ENCODE measurements at places on chromosomes 4 and X. TPM values are rescaled to one million over a fixed set of nuclear protein-coding genes. Genes with fewer than 3 reads are reported as not detected.

GAB3 gene
- total RNA-seq, result 17.7 TPM

PHEX gene
- total RNA-seq, result 0.11 TPM

FHIP1A gene
- 19.5 TPM for total RNA-seq

CNKSR2 gene
- total RNA-seq, result 1.00 TPM

TNIP3 gene
- total RNA-seq, result not detected

MAGEC3 gene
- not detected for total RNA-seq

NPY2R gene
- not detected for total RNA-seq

GPM6B gene
- total RNA-seq, result 2.0 TPM

MAGEC1 gene
- not detected for total RNA-seq

NIPAL1 gene
- total RNA-seq, result 0.43 TPM

MAGED4B gene
- total RNA-seq, result 1.5 TPM

MTNR1A gene
- total RNA-seq, result not detected

EGFL6 gene
- total RNA-seq, result 0.24 TPM

ARX gene
- total RNA-seq, result not detected

GRCh38 chrX:155889328-155889727 lies 8.2 kb downstream of the VAMP7 start:
- no peak for DNase-seq

- no peak for DNase-seq
These were observed 8.0 kb upstream of the CDKN2AIP start for GRCh38 chr4:183436417-183436816.

DNA sequence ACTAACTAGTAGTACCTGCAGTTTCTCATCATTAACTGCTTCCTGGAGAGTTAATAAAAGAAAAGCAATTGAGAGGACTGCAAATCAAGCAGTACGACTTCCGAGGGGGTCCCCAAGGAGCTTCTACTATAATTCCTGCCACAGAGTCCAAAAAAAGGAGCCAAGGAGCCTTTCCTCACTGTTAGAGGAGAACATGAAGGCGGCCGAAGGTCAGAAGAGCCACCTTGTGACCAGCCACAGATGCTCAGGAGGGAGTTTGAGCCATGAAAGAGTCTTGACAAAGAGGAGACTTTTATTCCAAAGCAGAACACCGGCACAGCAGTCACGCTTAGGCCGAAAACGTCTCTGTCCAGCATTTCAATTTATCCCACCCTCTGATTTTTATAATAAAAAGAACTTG lies 62.2 kb downstream of the RELL1 start:
- DNase-seq, result no peak

DNA sequence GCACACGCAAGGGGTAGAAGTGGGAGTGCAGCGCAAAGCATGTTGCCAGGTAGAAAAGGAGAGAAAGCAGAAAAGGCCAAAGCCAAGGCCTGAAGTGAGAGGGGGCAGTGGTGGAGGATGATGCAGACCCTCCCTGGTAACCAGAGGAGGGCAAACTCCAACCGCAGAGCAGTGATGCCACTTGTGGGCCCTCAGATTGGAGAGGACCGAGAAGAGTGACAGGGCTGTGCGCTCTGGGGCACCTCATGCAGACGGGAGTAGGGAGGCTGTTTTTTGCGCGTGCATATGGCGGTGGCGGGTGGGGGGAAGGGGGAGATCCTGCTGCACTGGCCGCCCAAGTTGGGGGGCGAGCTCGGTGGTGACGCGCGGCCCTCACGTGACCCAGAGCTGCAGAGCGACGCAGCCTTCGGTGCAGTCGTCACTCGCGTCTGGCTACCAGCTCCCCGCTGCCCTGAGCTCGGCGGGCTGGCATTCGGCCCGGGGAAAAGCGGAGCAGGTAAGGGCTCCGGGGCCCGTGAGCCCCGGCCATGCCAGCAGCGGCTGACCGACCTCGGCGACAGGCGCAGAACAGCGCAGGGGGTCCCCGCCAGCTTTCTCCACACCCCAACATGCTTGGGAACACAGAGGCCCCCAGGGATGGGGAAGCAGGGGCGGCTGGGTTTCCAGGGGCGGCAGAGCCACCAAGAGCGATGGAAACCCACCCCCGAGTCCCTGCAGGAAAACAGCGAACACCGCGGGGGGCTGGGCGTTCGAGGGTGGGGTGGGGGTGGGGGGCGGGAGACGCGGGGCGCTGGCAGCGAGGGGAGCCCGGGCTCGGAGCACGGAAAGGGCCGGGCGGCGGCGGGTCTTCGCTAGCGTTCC lies at the start of gene BEX3:
Gene BEX3, plus strand, starts transcription at position 421 of the 861 bp plus-strand sequence. CDS start 984 bp downstream, outside the sequence.
- no peak for DNase-seq

DNA sequence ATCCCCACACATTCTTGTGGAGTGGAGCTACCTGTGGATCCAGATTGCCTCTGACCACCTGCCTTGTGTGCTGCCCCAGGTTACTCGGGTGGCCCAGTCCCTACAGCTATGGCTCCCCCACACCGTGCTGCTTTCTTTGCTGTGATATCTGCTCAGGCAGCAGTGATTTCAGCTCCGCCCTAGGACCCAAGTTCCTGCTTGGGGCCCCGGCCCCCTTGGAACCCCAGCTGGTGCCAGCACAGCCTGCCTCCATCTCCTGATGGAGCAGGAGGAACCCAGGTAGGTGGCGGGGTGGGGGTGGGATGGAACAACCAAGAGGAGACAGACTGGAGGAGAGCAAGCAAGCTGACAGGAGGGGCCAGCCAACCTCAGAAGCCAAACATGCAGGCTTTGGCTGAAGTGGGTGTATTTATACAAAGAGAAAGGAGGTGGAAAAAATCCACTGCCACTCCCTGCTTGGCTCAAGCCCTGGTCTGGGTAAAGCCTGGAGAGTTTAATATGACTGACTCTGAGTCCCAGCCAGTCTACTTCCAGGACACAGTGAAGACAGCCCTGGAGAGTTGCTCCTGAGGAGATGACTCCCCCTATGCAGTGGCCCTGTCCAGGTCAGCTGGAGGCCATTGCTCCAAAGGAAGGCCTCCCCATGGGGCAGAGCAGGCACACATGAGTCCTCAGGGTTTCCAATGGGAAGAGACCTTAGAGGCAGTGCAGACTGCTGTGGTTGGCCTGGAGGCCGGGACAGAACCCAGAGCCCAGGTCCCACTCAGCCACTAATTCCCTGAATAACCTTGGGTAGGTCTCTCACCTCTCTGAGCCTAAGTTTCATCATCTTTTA lies 197.1 kb upstream of the MAMLD1 start:
- no peak for DNase-seq

DNA sequence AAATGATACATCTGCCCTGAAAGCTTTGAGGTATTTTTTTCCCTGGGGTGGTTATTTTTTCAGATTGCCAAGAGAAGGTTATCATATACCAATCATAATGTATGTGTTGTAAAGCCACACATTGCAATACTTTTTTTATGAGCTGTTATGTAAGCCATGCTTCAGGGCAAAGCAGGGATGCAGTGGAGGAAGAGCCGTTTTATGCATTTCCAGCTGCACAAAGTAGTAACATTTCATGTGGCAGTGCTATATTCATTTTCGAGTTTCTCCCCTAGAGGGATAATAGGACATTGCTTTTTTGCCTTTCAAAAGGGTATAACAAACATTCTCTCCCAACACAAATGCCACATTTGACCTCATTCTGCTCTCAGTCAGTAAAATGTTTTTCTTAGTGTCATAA lies 68.5 kb downstream of the GALNT7 start:
- DNase-seq, result no peak

- DNase-seq, result no peak
These were observed 53.9 kb upstream of the MMAA start for GRCh38 chr4:145565328-145565727.

GRCh38 chrX:85244450-85245211 lies 840 bp downstream of the ZNF711 start:
- no peak for DNase-seq

- DNase-seq, result no peak
These were observed 95.3 kb upstream of the IL1RAPL1 start for GRCh38 chrX:28491941-28492340.

DNA sequence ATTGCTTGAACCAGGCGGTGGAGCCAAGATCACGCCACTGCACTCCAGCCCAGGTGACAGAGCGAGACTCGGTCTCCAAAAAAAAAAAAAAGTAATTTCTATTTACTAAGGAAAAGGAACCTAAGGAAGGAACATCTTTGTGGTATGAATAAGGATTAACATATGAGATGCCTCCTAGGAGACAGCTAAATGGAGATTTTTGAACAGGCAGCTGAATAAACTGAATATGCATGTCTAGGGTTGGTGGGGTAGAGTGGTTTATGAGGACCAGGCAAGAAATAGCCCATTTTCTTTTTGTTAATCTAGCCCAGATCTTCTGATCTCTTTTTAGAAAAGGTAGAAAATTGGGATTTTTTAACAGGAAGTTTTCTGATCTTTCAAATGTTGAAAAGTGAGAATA lies 59.9 kb upstream of the TBC1D14 start:
- DNase-seq, result no peak

- DNase-seq, result no peak
These were observed 13.3 kb downstream of the LRPAP1 start for GRCh38 chr4:3518941-3519340.

GRCh38 chr4:112647785-112648184 lies 10.8 kb downstream of the LARP7 start:
- no peak for DNase-seq

GRCh38 chr4:140637836-140638235 lies 69.1 kb upstream of the UCP1 start:
- no peak for DNase-seq

- DNase-seq, result no peak
These were observed 82.4 kb upstream of the MYOZ2 start for GRCh38 chr4:119053245-119053644.

DNA sequence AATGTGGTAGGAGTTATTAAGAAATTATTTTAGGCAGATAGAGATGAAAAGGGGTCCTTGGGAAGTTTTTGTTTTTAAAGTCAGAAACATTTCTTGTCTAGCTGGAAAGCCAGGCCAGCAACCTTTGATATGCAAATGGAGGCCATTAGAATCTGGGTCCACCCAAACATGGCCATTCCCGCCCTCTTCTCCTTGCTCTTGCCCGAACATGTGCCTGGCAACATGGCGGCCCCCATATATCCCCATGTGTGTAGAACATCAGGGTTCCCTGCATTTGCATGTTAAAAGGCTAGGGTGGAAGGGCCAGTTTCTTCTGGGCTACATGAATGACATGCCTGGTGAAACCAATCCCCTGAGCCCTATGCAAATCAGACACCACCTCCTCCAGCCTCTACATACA lies 80.7 kb upstream of the PLAC8 start:
- DNase-seq, result no peak

- no peak for DNase-seq
These were observed 28.7 kb downstream of the SLC39A8 start for GRCh38 chr4:102316585-102316984.

DNA sequence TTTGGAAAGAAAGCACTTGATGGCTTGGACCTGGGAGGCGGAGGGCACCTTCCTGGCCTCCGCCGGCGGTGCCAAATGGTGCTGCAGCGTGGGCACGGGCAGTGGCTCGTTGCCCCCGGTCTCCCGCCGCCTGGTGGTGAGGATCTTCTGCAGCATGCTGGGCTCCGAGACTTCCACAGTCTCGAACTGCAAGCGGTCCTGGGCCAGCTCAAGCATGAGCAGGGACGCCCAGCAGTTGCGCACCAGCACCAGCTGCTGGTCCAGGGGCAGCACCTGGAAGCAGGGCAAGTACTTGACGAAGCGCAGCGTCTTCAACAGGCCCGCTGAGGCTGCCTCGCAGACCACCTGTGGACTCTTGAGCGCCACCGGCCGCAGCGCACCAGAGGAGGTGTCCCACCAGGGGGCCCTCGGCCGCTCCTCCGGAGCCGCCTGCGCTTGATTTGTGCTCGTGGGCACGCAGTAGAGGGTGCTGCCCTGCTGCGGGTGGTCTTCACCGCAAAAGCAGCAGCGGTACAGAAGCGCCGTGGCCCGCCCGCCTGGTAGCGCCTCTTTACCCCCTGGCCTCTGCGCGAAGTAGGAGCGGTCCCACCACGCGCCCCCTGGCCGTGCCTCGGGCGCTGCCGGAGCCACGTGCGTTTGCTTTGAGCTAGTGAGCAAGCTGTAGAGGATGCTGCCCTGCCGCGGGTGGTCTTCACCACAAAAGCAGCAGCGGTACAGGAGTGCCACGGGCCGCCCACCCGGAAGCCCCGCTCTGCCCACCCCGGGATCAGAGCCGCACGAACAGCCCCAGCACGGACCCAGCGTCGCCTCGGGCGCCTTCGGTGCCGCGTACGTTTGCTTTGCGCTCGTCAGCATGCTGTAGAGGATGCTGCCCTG lies 689 bp downstream of the NR0B1 start:
- DNase-seq, result no peak

DNA sequence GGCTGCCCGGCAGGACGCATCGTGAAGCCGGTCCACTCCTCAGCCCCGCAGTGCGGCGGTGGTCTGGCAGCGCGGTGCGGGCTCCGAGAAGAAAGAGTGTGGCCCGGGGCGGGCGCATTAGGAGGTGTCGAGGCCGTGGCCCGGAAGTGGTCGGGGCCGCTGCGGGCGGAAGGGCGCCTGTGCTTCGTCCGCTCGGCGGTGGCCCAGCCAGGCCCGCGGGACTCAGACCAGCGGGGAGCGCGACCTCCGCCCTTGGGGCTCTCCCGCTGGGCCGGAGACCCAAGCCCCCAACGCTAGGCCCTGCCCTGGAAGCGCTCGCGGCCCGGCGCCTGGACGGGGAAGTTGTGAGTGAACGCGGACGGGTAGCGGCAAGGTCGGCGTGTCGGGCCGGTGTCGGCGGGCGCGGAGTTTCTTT lies 60.0 kb downstream of the HS3ST1 start:
- DNase-seq, result no peak

GRCh38 chrX:39514801-39515200 lies 583.0 kb downstream of the BCOR start:
- no peak for DNase-seq

- no peak for DNase-seq
These were observed 288.4 kb downstream of the KLHL4 start for GRCh38 chrX:87805829-87806490.

- no peak for DNase-seq
These were observed 52.4 kb downstream of the AFF2 start for GRCh38 chrX:148552775-148553174.

DNA sequence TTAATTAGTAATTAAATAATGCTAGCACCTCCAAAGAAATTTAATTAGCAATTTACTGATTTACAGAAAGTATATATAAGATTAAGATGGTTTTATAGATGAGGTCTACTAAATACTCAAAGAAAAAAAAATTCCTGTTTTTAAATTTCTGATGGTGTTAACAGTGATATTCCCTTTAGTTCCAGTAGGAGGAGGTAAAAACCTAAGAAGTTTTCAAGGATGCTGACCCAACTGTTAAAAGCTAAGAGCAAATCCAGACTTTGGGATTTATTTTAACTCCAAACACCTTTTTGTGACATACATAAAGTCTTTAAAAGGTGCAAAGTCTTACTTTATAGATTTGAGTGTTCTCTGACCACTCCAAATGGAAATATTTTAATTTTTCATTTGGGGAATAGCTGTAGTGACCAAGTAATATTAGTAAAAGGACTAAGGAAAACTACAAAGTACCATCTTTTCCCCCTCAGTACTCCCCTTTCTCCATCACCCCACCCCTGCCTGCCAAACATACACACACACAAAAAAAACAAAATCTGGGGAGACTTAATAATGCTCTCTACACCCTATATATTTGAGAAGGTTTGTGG lies 34.2 kb upstream of the CSN1S1 start:
- DNase-seq, result no peak

- DNase-seq, result no peak
These were observed 106.8 kb downstream of the FSTL5 start for GRCh38 chr4:162056990-162057389.

Measured in cardiac septum (tissue), 1 donor.